H9 (cell line): ENCODE measurements at places on chromosomes 1 and 21.

GRCh38 chr1:15756143-15757015 lies 2.2 kb upstream of the FBLIM1 start:
- DNase-seq: peak; percentile 63

- DNase-seq: no peak
Observed at GRCh38 chr1:116990612-116991151, 10.9 kb upstream of the CD101 start.

- DNase-seq: no peak
Observed at GRCh38 chr1:236560213-236560771, 36.5 kb downstream of the LGALS8 start.

GRCh38 chr1:30916296-30916695 lies 7.7 kb upstream of the SDC3 start:
- DNase-seq: peak; percentile 9

DNA sequence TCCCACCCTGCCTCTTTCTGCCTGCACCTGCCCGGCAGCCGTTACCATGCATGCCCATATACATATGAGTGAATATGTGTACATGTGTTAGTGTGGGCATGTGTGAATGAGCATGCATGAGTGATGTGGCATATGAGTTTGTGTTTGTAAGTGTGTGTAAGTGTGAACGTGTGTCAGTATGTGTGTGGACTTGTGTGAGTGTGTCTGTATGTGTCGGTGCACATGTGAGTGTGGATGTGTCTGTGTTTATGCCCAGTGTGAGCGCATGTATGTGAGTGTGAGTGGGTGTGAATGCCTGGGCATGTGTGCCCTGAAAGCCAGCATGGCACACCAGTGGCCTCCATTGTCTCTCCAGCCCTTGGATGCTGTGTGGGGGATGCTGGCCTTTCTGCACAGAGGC lies 2.5 kb upstream of the UMODL1 start:
- DNase-seq: no peak

DNA sequence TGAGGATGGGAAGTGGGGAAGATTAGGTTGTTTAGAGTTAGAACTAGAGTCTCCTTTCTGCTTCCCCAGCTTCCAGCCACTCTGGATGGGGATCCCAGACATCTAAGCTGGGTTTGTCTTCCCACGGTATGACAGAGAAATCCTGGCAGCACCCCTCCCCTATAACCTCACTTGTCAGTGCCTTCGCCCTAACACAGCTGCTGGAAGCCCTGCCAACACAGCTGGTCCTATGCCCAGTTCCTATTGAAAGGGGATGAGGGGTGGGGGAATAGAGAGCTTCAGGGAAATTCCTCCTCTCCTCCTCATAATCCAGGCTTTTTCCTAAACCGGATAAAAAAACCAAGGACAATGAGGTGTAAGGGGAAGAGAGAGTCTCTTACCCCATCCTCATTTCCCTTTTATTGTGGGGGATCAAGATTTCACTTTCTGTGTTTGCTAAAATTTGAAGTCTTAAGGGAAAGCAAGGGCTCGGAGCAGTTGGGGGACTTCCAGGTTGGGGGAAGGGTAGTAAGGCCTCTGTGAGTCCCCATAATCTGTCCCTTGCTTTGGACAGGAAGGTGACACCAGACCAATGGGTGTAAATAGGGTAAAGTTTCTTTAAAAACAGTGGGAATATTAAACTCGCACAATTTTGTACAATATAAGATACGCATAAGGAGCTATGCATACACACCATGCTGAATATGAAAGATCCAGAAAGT lies 590 bp downstream of the TMOD4 start:
- no peak for DNase-seq

DNA sequence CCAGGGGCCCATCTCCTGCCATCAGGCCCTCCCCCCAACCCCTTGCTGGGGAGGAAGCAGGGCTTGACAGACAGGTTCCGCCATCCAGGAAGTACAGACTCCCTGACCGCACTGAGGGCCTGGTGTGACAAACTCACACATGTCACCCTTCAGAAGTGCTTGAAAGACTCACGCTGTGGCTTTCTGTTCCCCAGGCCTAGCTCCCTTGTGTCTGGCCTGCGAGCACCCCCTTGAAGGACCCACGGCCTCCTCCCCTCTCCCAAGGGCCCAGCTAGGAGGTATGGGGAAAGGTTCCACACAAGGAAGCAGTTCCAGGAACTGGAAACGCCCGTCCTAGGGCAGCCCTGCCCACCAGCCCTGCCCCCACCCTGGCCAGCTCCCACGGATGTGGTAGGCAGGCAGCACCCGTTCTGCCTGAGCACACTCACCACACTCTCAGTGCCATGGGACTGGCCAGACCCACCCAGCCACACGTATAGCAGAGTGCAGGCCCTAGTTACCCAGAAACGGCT lies 26.7 kb downstream of the SLC2A1 start:
- peak; percentile 38 for DNase-seq

DNA sequence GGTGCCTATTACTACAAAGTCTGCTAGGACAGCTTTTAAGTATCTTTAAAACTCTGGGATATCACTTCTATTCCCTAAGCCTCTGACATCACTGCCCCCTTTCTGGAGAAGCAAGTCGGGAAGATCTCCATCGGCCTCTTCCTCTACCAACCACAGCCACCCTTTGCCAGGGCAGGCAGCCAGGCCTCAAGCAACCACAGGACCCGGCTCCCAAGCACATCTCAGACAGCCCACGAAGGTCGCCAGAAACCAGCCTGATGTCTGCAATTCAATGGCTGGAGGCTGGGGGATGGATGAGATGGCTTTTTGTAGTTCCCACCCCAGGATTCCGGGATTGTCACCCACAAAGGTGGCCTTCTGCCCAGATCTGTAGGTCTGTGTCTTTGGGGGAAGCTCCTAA lies 70.7 kb downstream of the LGR6 start:
- peak; percentile 18 for DNase-seq

DNA sequence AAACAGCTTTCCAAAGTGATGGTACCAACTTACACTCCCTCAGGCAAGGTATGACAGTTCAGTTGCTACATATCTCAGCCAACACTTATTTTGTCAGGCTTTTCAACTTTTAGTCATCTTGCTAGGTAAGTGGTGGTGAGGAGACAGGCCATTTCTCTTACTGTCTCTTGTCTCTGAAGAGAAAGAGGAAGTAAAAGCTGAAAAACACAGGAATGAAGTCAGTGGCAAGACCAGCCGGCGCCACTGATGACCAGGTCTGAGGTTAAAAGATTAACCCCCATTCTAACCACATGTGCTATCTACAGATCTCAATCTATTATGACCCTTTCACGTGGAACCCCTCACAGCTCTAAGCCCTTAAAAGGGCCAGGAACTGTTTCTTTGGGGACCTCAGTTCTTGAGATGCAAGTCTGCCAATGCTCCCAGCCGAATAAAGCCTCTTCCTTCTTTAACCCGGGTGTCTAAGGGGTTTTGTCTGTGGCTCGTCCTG lies 4.2 kb downstream of the ADCY10 start:
- no peak for DNase-seq

- DNase-seq: no peak
Observed at GRCh38 chr1:14377386-14377785, 221.1 kb upstream of the KAZN start.
